ENCODE measurements at places on chromosomes 11 and 22.

- DNase-seq = no peak
These were observed 5.5 kb downstream of the FOLR3 start for GRCh38 chr11:72141066-72141465.

DNA sequence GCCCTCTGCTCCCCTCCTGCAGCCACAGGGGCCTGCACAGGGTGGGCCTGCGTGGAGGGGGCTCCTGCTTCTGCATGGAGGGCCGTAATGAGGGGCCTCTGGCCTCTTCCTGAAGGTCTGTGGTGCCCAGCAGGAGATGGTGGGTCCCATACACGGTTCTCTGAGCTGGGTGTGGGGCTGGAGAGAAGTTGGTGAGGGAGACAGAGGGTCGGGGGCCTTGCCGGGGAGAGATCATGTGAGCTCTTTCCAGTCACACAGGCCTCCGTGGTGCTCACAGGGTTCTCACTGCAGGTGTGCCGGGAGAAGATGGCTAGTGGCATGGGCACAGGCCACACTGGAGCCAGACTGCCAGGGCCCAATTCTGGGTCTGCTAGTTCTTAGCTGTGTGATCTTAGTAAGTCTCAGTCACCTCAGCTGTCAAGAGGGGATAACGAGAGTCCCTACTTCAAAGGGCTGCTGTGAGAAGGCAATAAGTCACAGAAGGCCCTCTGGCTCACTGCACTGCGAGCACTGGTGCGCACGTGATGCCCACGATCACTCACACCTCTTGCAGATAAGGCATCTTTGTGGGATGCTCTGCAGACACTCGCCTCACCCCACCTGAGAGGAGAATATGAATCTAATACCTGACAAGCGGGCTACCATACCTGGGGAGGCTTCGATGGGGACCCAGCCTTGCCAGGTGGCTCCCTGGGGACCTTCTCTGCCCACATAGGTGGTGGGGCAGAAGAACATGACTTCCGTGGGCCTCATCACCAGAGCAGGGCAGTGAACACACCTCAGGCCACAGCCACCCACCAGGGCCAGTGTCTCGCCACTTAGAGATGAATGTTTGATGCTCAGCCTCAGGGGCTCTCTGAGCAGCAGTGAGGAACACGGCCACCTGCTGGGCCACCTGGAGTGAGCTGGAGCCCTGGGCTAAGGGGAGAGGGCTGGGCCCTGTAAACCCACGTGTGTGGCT, 14.5 kb downstream of the KCNC1 start:
- DNase-seq = no peak

GRCh38 chr11:3147257-3147619, 17.9 kb downstream of the OSBPL5 start:
- no peak for DNase-seq

DNA sequence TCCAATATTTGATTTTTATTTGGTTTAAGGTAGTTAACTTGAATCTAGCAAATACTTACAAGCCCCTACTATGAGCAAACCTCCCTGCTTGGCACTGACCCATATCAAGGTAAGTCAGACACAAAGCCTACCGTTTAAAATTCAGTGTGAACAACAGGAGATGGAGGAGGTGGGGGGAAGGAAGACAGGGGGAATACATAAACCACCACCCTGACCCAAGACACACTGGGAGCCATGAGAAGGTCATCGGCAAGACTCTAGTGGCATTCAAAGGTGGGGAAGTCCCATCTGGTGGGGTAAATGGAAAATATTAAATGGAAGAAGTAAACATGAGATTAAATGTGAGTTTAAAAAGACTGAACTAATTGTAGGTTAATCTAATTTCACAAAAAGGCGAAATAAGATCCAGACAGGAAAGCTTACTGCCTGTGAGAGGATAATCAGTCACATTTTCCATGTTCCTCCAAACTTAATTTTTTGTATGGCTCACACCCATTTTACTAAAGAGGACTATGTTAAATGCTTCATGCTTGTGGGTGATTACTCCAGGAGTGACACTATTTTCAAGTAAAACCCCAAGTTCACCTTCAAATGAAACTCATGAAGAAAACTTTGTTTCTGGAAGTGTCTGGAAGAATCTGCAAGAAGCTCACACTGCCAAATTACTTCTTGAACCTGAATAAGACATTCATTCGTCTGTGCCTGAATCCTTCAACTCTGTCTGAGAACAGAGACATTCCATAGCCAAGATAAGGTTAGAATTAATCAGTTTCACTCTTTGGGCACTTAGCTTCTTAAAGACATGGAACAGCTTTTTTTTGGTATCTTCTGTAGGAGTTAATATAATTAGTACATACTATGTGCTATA, 51.7 kb downstream of the PITPNB start:
- DNase-seq = no peak

- no peak for DNase-seq
These were observed 23.3 kb downstream of the LINC01488 start for GRCh38 chr11:69504576-69505335.

DNA sequence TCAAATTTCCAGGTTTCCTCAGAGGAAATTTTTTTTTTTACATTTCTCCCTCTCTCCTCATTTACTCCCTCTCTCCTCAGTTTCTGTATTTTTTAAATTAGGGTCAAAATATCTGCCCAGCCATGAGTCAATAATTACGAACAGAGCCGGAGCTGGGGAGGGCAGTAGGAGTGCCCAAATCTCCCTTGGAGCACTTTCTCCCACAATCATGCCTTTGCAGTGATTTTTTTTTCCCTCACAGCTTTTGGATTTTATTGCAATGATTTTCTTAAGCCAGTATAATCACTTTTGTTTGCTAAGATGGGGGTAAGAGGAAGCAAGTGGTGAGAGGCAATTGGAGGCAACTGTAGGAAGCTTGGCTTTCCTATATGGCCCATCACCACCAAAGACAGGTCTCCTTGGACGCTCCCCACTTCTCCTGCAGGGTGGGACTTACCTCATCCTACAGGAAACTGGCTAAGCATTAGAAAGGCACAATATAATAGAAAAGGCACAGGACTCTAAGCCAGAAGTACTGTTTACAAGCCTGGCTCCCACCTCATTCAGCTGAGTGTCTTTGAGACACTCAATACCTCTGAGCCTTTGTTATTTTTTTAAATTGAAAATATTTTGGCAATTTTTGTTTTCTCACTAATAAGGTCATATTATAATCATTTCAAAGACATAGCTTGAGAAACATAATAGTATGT, 192.6 kb upstream of the PITPNB start:
- no peak for DNase-seq

DNA sequence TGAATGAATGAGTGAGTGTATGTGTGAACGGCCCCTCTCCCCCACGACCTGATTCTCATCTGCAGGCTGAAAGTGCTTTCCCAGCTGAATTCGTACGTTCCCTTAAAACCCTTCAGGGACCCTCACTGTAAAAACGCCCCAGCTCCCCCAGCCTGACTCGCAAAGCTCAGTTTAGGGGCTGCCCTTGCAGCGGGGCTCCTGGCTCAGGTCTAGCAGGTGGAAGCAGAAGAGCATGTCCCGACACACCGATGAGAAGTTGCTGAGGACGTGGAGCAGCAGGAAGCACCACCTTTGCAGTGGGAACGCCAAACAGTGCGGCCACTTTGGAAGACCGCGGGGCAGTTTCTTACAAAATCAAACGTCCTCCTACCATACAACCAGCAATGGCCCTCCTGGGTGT, 3.6 kb upstream of the MRPL23 start:
- no peak for DNase-seq

DNA sequence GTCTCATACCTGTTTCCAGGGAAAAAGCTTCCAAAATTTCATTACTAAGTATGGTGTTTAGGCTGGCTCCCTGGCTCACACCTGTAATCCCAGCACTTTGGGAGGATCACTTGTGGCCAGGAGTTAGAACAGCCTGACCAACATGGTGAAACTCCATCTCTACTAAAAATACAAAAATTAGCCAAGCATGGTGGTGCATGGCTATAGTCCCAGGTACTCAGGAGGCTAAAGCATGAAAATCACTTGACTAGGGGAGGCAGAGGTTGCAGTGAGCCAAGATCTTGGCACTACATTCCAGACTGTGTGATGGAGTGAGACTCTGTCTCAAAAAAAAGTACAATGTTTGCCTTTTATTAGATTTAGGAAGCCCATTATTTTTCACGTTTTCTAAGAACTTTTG, 331.5 kb upstream of the CCDC90B start:
- DNase-seq = no peak

GRCh38 chr22:36480941-36481392, 473 bp downstream of the TXN2 start:
- DNase-seq = no peak

GRCh38 chr22:36465232-36466021, 16.0 kb downstream of the TXN2 start:
- no peak for DNase-seq

GRCh38 chr11:102172127-102172848, 62.0 kb downstream of the YAP1 start:
- no peak for DNase-seq

DNA sequence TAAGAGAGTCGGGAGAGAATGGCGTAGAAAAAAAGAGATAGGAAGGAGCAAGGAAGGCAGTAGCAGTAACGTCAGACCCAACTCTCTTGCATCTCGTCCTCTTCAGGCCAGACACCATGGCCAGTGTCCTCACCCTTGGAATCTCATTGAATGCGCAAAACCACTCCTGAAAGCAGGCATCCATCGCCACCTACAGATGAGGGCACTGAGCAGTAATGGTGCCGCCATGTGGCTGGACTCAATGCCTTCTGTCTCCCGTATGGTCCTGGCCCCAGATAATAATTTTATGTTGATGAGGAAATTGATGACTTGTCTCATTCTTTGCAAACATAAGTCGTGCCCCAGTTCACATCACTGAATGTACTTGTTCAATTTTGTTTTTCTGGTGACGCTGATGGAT, 17.8 kb upstream of the ALX4 start:
- DNase-seq = no peak

DNA sequence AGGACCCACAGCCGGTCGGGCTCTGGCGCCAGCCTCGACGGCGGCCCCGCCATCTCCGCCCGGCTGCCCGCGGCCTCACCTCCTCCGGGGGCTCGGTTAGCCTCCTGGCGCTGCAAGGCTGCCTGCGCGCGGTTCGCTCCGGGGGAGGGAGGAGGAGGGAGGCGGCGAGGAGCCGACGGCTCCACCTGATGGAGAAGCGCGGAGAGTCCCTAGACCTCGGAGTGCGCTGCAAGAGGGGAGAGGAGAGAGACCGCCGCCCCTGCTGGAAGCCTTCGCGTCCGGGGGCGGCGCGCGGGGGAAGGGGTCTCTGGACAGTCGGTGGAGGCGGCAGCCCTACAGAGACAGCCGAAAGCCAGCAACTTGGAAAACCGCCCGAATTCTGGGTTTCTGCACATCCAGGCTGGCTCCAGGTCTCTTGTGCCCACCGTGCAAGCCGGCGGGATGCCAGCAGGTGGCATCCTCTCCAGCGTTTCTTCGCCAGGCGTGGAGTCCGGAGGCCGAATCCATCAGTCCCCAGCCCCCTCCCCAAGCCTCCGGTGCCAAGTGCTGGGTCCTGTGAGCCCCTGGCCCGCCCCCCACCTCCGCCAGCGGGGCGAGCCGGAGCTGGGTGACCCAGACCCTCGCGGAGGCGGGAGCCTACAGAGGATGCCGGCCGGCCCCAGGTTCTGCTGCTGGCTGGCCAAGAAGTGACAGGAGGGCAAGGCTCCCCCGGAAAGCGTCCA, 2.9 kb upstream of the KIRREL3 start:
- peak; percentile 56 for DNase-seq

DNA sequence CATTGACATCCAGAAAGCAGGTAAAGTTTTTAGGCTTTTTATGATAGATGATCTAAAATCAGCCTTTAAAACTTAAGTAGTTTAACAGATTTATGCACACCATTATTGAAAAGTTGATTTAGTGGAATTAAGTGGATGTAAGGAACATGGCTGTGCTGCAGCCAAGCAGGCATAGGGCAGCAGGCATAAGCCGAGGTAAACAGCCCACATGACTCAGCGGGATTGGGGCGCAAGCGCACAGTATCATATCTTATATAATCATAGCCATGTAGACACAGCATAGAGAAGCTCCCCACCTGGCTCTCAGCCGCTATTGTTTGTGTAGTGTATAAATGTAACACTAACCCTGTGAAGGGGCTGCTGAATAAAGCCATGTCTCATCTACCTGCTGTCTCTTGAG, 157.5 kb downstream of the WNT11 start:
- DNase-seq = no peak

- no peak for DNase-seq
These were observed 100.9 kb downstream of the FAM76B start for GRCh38 chr11:95688501-95689222.

- DNase-seq = no peak
These were observed 293.2 kb downstream of the ETS1 start for GRCh38 chr11:128294001-128294670.

DNA sequence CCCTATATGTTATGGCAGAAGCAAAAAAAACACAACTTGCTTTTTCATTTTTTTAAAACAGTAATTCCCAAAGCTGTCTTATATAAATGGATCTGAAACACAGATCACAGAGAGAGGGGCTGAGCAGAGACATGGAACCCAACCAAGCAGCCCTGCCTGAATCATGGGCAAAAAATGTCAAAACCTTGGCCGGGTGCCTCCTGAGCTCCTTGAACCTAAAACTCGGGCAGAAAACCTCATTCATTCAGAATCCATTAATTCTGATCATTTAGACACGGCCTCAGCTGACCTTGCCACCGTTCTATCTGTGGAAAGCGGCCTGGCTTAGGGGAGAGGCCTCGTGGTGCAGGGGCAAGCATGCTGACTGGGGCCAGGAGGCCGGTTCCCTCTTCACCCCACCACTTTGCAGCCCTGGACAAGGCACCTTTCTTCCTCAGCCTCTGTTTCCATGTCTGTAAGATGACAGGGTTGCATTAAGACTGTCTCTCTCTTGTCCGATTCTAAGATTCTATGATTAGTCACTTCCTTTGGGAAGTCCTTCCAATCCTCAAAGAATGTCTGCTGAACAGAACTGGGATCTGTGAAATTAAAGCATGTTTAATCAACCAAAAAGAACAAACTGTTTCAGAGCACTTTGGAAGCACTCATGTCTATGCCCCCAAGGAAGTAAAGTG, 26.0 kb downstream of the TENM4 start:
- DNase-seq = no peak

GRCh38 chr11:44970293-44970692, 19.6 kb upstream of the TP53I11 start:
- DNase-seq = no peak

- no peak for DNase-seq
These were observed 15.6 kb upstream of the FXYD2 start for GRCh38 chr11:117839936-117840813.

- DNase-seq = no peak
These were observed 8.0 kb downstream of the TOLLIP start for GRCh38 chr11:1301220-1302000.

- no peak for DNase-seq
These were observed 51.6 kb upstream of the TTLL12 start for GRCh38 chr22:43238526-43239006.

DNA sequence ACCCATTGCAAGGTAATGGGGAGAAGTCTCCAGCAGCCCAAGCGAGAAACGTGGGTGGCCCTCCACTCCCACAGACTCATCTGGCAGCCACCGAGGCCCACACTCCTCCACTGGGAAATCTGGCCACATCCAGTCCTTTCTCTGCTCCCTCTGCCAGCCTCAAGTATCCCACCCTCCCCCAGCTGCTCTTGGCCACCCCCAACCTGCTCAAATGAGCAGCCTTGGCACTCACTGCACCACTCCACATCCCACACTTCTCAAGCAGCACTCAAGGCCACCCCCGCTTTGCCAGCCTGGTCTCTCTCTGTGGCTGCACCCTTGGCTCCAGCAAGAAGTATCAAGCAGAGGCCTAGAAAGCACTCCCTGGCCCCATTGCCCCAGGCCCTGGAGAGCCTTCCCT, 28.2 kb downstream of the SLC22A12 start:
- no peak for DNase-seq

- no peak for DNase-seq
These were observed 21.7 kb upstream of the HSPA8 start for GRCh38 chr11:123083623-123084029.

- DNase-seq = no peak
These were observed 7.1 kb downstream of the HRAS start for GRCh38 chr11:528166-528814.
